ENCODE measurements at places on chromosomes 7 and 10. TPM values are rescaled to one million over a fixed set of nuclear protein-coding genes. Genes with fewer than 3 reads are reported as not detected.

Gene MOGAT3
- not detected for total RNA-seq

Gene CHCHD3
- 94.0 TPM for total RNA-seq

DNA sequence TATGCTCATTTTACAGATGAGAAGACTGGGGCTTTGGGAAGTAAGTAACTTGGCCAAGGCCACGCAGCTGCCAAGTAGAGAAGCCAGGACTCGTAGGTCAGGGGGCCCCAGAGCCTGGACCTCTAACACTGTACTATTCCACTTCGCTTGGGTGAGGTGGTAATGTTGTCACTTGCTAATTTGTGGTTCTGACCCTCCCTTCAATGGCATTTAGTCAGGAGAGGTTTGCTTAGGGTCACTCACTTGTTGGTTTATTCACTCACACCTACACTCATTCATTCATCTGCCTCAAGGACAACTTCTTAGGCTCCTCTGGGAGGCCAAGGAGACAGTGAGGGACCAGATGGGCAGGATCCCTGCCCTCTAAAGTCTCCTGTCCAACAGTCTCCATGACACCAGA is 21.3 kb downstream of the BTBD16 start:
- DNase-seq, result no peak

DNA sequence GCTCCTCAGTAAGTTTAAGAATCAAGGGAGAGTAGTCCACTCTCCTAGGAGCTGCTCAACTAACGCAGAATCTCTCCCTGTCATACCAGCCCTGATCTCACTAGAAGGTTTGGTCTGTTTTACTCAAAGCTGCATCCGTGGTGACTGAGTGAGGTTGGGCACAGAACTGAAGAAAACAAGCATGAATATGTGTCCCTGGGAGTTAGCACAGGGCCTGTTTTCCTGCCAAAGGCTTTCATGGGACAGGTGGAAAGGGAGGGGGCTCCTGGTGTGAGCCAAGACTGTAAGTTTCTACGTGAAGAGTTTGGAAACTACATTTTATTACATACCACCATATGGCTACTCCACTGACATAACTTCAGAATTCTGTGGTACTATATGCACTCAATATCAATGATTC is 705.9 kb downstream of the MAGI2 start:
- no peak for DNase-seq

DNA sequence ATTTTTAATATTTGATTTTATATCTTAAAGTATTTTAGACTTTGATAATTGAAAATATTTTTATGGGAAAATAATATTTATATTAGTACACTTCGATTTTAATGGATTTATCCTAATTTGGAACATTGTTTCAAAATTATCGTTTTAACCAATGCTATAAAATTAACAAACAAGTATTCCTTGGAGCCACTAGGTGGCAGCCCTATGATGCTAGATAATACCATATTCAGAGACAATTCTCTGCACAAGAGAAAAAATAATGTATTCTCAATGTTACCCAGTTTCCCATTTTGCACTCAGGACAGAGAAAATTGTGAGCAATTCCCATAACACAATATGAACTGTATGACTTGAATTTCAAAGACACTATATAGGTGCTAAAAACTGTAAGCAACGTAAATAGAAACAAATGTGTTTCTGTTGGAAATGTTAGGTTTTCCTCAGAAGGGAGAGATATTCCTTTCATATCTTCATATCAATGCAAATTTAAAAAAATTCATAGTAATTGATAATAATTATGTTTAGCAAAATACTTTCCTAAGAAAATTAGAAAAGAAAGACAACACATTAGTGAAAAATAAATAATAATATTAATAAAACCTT is 237.8 kb downstream of the SEMA3E start:
- DNase-seq, result peak; percentile 77

DNA sequence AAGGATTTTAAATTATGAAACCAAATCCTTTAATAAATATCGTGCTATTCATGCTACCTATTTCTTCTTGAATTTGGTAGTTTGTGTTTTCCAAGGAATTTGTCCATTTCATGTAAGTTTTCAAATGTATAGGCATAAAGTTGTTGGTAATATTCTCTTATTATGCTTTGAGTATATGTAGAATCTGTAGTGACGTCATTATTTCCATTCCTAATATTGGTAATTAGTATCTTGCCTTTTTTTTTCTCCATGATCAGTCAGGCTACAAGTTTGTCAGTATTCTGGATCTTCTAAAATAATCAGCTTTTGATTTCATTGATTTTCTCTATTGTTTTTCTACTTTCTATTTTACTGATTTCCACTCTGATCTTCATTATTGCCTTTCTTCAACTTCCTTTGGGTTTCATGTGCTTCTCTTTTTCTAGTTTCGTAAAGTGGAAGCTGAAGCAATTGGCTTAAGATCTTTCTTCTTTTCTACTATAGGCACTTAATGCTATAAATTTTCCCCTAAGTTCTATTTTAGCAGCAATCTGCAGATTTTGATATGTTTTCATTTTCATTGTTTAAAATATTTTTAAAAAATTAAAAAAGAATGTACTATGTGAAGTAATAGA is 156.5 kb upstream of the HDAC9 start:
- DNase-seq, result no peak

Measured in fibroblast of lung (primary cell).